T-cell (primary cell): ENCODE measurements at places on chromosomes 7 and 10. TPM values are rescaled to one million over a fixed set of nuclear protein-coding genes. Genes with fewer than 3 reads are reported as not detected.

The TNS3 gene
- 2.2 TPM for total RNA-seq

The RNF133 gene
- not detected for total RNA-seq

The DOCK4 gene
- total RNA-seq = 1.4 TPM

The WEE2 gene
- not detected for total RNA-seq

The UPK3BL2 gene
- 48.3 TPM for total RNA-seq

The AEBP1 gene
- 21.1 TPM for total RNA-seq

The TMED4 gene
- 97.8 TPM for total RNA-seq

The COL13A1 gene
- not detected for total RNA-seq

The CUBN gene
- total RNA-seq = 6.3 TPM

GRCh38 chr10:31947144-31947926, 18.7 kb upstream of the ARHGAP12 start:
- no peak for DNase-seq
- H3K4me1 ChIP-seq = peaks cover 3% of the 10 kb centered on the region
- H3K36me3 ChIP-seq = no peaks in the 10 kb centered on the region
- H3K27ac ChIP-seq = no peak overlapping the region
- no peaks in the 10 kb centered on the region for H3K27me3 ChIP-seq

GRCh38 chr10:1316121-1316808, 260.1 kb downstream of the WDR37 start:
- H3K27me3 ChIP-seq = peaks cover 28% of the 10 kb centered on the region
- H3K36me3 ChIP-seq = no peaks in the 10 kb centered on the region
- H3K4me3 ChIP-seq = no peak overlapping the region
- no peaks in the 10 kb centered on the region for H3K4me1 ChIP-seq
- no peak for DNase-seq

DNA sequence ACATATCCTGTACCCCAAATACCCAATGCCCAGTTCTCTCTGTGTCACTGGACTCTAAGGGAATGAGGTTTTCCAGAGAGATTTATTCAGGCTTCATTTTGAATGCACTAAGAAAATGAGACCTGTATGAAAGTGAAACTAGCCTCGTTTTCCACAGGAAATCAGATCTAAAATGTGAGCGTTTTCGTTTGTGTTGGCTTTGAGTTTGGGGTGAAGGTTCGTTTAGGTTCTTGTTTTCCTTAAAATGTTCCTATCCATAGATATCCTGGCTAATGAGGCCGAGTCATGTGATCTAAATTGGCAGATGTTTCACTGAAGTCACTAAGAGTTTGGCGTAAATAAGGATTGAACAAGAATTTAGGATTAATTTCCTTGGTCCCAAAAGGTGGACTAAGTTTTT, 90.9 kb upstream of the BMPER start:
- H3K4me3 ChIP-seq = no peak overlapping the region
- no peaks in the 10 kb centered on the region for H3K4me1 ChIP-seq
- no peaks in the 10 kb centered on the region for H3K36me3 ChIP-seq
- H3K27ac ChIP-seq = no peak overlapping the region
- DNase-seq = no peak

DNA sequence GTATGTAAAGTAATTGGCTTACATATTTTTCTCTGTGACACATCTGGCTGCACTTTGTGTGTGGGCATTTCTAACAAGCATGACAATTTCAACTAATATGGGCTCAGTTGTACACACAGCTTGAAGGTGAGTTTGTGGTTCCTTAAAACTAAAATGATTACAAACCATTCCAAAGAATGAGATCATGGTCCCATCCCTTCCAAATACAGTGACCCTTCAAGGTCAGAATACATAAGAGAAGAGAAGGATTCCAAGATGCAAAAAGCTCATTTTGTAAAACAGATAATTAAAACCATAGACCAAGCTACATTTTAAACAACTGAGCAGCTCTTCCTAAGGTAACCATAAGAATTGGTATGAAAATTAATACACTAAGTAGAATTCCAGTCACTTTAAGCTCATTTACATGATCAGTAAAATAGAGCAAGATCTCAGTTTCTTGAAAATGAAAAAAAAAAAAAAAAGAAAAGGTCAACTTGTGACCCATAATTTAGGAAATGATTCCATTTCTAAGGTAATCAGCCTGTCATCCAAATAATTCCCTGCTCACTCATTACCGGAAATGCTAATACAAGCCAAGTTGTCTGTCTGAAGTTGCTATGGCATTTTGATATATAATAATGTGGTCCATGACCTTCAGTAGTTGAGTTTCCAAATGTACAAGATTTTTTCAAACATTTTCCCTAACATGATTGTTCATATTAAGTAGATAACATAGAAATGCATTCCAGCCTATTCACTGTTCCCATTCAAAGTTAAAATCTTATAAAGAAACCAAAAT, 688.5 kb downstream of the PARD3 start:
- H3K4me1 ChIP-seq = peaks cover 9% of the 10 kb centered on the region
- H3K36me3 ChIP-seq = no peaks in the 10 kb centered on the region
- DNase-seq = no peak

- no peak for DNase-seq
- H3K27ac ChIP-seq = peak overlapping the region; percentile 61
- peaks cover 11% of the 10 kb centered on the region for H3K4me1 ChIP-seq
- H3K27me3 ChIP-seq = no peaks in the 10 kb centered on the region
These were observed 704 bp upstream of the ERLIN1 start for GRCh38 chr10:100186253-100187212.

GRCh38 chr7:41478187-41478586, 224.7 kb downstream of the INHBA start:
- no peak for DNase-seq
- no peak overlapping the region for H3K27ac ChIP-seq
- no peaks in the 10 kb centered on the region for H3K4me1 ChIP-seq

DNA sequence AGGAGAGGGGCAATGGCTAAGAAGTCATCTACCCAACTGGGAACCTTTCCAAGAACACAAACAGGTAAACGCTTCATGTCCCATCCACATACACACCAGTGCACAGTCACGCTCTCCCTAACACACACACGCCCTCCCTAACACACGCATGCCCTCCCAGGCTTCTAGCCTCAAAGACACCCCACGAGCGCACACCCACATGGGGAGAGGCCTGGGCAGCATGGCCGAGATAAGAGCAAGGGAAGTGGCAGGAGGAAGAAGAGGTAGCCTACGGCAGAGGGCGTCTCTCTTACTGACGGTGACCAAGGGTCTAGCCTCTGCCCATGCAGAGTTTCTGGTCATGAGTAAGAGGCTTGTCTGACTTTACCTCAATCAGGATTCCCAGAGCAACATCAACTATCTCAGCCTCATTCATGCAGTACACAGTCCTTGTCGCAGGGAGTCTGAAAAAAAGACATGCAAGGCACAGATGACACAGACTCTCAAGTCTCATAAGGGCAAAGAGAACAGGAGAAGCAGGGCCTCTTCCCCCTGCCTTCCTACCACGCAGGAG, 3.1 kb downstream of the CYREN start:
- H3K27me3 ChIP-seq = no peaks in the 10 kb centered on the region
- no peak for DNase-seq
- H3K4me3 ChIP-seq = no peak overlapping the region
- peak overlapping the region; percentile 47 for H3K27ac ChIP-seq

- no peaks in the 10 kb centered on the region for H3K36me3 ChIP-seq
- no peak overlapping the region for H3K4me3 ChIP-seq
- H3K4me1 ChIP-seq = peaks cover 8% of the 10 kb centered on the region
- H3K27ac ChIP-seq = no peak overlapping the region
These were observed 58.3 kb downstream of the VIPR2 start for GRCh38 chr7:159086301-159086925.

DNA sequence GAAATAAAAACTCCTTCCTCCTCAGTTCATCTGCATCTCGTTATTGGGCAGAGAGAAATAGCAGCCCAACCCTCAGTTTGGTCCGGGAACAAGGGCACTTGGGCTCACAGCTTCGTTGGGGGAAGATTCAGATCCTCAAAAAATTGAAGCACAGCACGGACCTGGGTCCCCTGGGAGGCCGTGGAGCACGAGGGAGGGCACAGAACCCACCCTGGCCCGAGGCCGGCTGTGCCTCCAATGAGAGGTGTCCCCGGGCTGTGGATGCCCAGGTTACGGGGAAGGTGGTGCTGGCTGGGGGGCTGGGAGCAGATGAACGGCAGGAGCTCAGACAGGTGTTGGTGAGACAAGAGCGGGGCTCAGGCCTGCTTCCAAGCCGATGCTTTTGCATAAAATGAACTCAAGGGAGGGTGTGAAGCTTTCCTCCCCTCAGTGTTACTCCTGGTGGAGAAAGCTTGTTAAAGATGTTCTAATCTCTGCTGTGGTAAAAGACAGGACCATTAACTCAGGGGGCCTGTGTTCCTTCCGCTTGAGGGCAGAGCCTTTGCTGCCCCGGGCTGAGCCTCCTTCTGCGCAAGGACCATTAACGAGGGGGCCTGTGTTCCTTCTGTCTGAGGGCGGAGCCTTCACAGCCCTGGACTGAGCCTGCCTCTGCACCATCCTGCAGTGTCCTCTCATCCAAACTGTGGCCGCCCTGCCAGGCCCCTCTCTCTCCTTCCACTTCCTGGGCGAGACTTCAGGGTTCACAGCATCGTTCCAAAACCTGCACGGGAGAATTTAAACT, 302.2 kb downstream of the ADARB2 start:
- H3K27ac ChIP-seq = no peak overlapping the region
- peaks cover 12% of the 10 kb centered on the region for H3K27me3 ChIP-seq
- no peak overlapping the region for H3K4me3 ChIP-seq

GRCh38 chr7:12553416-12553815, 17.1 kb upstream of the SCIN start:
- H3K27me3 ChIP-seq = no peaks in the 10 kb centered on the region
- H3K27ac ChIP-seq = no peak overlapping the region
- no peaks in the 10 kb centered on the region for H3K4me1 ChIP-seq

DNA sequence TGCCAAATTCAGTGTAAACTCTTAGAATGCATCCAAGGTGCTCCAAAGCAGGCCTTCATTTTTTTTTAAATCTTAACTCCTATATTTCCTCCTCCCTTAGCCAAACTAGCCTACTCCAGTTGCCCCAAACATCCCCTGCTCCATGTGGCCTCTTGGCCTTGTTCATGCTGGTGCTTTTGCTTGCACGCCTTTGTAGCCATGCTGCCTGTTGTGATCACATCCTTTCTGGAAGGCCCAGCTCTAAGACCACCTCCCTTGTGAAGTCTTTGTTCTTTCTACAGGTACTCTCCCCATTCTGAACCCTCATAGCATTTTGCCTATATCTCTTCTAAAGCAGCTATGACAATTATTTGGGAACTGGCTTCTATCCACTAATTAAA, 375.3 kb upstream of the NFE2L3 start:
- DNase-seq = no peak
- H3K4me1 ChIP-seq = no peaks in the 10 kb centered on the region
- H3K4me3 ChIP-seq = no peak overlapping the region

DNA sequence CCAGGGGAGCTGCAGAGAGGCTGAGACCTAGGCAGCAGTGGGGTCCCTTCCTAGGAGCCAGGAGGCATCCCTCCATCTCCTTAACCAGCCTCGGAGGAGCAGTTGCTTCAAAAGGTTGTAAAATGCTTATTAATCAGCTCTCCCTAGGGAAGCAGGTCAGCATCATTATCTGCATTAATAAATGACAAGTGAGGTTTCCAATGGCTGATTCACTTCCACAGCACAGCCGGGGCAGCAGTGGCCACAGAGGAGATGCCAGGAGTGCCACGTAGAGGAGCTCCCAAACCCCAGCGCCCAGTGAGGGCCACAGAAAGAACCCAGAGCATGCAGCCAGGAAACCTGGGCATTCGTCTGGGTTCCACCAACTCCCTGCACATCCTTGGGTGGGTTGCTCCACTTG, 8.2 kb upstream of the NPFFR1 start:
- H3K27me3 ChIP-seq = peaks cover 21% of the 10 kb centered on the region
- H3K4me1 ChIP-seq = no peaks in the 10 kb centered on the region
- H3K27ac ChIP-seq = no peak overlapping the region
- H3K36me3 ChIP-seq = no peaks in the 10 kb centered on the region
- no peak for DNase-seq
- H3K4me3 ChIP-seq = no peak overlapping the region

DNA sequence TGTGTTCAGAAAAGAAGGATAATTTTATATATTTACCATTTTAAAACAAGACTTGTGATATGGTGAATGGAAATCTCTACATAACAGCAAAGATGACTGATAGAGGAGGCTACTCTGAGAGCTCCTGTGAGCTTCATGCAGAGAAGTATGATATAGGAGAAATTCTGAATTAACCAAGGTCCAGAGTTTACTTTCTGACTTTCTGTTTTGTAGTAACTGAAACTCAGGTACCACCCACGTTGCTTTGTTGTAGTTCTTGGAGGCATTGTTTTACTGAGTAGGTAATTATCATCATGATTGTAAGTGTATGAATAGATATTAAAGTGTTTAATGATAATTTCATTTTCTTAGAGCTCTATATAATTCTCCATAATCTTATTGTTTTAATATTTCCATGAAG, 18.0 kb upstream of the SFR1 start:
- H3K4me1 ChIP-seq = no peaks in the 10 kb centered on the region
- H3K4me3 ChIP-seq = no peak overlapping the region
- H3K36me3 ChIP-seq = no peaks in the 10 kb centered on the region
- no peaks in the 10 kb centered on the region for H3K27me3 ChIP-seq

- no peak for DNase-seq
- no peak overlapping the region for H3K27ac ChIP-seq
- H3K4me1 ChIP-seq = no peaks in the 10 kb centered on the region
- H3K27me3 ChIP-seq = peaks cover 2% of the 10 kb centered on the region
These were observed 26.4 kb upstream of the KCNMA1 start for GRCh38 chr10:77664008-77664407.

DNA sequence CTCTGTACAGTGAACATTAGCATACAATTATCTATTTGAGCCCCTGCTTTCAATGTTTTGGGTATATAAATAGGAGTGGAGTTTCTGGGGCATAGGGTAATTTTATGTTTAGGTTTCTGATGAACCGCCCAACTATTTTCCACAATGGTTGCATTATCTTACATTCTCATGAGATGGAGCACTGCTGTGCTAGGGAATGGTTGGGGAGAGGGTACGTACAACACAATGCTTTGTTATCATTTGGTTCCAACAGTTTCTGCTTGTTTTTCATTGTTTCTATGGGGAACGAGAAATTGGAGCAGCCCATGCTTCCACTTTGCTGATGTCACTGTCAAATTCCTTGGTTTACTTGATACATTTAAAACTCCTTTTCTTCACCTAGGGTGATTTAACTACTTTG, 1115.3 kb downstream of the REEP3 start:
- H3K36me3 ChIP-seq = no peaks in the 10 kb centered on the region
- H3K4me3 ChIP-seq = no peak overlapping the region
- no peaks in the 10 kb centered on the region for H3K4me1 ChIP-seq
- H3K27me3 ChIP-seq = no peaks in the 10 kb centered on the region

DNA sequence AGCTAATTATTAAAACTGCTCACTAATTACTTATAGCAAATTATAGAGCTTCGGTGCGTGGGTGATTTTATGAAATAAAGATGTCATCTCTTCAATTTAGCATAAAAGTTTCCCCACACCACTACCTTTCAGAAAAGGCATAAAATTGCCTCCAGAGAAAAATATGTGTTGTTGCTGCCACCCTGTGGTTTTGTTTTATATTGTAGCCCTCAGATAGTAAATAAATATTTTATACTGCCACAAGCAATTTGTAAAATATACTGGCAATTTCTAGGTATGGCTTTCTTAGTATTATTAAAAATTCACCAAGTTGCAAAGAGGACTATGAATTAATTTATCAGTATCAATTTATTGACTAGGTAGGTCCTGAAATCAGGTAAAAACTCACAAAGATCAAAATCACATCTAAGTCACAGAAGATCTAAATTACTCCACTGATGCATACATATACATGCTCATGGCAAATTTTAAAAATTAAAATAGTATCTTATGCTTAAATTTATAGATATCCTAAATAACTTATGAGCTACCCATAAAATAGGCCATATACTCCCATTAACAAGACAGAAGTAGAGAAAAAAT, 26.5 kb downstream of the ASNS start:
- H3K4me3 ChIP-seq = no peak overlapping the region
- no peaks in the 10 kb centered on the region for H3K4me1 ChIP-seq
- peak; percentile 34 for DNase-seq
- H3K27ac ChIP-seq = no peak overlapping the region
